ENCODE measurements at places on chromosomes 2 and 18.

GRCh38 chr18:37425222-37425621, 140.4 kb downstream of the CELF4 start:
- DNase-seq = no peak

DNA sequence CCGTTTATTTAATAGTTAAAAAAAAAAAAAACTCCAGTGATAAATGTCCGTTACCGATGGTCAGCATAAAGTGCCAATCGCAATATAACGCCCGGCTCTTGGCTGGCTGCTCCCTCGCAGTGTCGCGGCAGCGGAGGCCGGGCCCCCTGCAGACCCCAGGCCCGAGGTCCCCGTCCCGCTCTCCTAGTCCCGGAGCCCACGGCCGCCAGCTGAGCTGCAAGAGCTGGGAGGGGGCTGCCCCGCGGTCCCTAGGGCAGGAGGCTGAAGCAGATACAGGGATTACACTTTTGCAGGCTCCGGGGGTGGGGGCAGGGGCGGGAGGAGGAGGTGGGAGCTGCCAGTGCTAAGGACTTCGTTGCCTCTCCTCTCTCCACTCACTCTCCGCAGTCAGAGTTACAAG, 6.9 kb downstream of the OSR1 start:
- DNase-seq = no peak

DNA sequence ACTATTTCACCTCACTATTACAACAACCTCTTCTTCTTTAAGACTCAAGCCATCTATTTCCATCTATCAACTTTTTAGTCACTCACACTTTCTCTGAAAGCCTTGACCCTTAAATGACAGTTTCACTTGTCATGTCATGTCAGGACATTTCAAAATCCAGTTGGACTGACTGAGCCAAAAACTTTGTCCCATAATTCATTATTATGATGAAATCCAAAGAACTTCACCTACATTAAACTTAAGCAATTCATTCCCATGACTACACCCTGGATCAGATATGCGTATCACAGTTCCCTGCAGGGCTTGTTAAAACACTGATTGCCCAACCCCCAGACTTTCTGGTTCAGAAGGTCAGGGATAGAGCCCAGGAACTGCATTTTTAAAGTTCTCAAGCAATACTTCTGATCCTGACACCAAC, 26.5 kb downstream of the LDAH start:
- no peak for DNase-seq

GRCh38 chr2:107634172-107634571, 192.5 kb upstream of the RGPD4 start:
- no peak for DNase-seq

GRCh38 chr2:30984148-30984547, 154.1 kb downstream of the GALNT14 start:
- no peak for DNase-seq

- DNase-seq = no peak
These were observed 38.4 kb upstream of the ZSWIM2 start for GRCh38 chr2:186887107-186888090.

DNA sequence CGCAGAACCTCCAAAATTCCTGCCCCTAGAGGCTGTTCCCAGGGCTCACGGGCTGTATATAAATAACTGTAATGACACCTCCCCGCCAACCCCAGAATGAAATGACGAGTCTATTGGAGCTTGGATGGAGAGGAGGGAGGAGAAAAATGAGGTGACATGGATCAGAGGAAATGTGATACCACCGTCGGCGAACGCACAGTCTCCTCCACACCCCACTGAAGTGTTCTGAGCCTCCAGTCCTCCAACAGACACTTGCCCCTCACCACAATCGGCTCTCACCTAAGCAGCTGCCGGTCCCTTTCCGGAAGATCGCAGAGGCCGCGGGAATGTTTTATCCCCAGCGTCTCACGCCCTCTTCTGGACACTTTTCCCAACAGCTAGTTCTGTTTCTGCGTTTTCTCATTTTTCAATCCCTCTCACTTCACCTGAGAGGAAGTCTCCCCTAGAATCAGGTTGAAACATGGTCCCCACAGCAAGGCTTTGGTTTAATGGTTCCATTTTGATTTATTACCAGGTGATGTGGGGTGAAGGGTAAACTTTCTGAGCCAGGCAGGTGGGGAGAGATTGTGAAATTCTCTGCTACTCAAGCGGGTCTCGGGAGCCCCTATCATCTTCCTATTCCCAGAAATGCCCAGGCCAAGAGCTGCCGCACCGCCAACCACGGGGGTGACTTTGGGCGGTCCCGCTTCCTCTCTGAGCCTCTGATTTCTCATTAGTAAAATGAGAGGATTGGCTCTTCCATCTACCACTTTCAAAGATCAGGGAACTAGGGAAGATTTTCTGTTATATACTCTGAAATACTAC, 9.1 kb upstream of the MYO5B start:
- no peak for DNase-seq

GRCh38 chr2:204177977-204178522, 241.5 kb downstream of the ICOS start:
- peak; percentile 32 for DNase-seq

DNA sequence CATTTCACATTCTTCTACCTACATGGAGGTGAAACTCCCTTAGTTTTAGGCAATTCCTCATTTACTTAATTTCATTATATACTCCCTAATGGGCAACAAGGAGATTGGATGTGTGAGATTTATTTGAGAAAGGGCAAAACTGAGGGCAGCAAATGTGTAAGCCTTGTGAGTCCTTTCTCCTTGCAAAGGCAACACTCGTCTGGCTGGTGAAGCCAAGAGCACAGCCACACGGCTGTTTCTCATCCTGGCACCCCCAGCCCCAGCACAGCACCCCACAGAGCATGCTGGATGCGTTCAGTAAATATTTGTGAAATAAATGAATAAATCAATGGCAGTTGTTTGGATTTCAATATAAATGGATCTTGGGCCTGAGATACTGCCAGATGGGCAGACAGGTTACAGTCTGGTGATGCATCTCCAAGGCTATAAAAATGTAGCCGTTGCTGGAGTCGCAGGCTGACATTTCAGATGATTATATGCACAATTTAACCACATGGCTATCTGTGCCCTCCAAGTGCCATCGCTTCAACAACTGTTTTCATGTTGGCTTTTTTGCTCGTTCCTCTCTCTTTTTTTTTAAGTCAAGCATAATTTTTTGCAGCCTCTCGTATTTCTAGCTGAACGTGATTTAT, 154.1 kb upstream of the REV1 start:
- no peak for DNase-seq

- no peak for DNase-seq
These were observed 26.6 kb downstream of the CD28 start for GRCh38 chr2:203732953-203733510.

DNA sequence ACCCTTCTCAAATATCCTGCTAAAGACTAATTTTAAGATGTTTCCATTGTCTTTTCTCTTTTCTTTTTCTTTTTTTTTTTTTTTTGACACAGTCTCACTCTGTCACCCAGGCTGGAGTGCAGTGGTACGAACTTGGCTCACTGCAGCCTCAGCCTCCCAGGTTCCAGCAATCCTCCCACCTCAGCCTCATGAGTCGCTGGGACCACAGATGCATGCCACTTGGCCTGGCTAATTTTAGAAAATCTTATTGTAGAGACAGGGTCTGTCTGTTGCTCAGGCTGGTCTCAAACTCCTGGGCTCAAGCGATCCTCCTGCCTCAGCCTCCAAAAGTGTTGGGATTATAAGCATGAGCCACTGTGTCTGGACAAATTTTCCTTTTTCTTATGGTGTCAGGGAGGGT, 167.5 kb downstream of the MCFD2 start:
- no peak for DNase-seq

GRCh38 chr2:54644236-54644635, 79.2 kb upstream of the EML6 start:
- DNase-seq = no peak

DNA sequence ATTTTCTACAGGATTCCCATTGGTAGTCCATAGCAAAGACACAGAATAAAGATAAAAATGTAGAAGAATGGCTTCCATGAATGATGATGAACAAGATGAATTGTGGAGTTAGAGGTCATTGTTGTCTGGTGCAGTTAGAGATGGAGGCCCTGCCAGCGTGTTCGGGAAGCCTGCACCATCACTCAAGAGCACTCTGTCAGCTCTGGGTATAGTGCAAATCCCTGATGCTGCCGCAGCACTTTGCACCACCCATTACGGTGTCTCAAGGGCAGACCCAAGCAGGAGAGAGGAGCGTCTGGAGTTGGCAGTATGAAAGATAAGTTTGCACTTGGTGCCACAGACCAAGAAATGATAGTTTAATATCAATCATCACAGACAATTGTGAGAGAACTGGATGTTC, 181.6 kb upstream of the CHST9 start:
- DNase-seq = no peak

DNA sequence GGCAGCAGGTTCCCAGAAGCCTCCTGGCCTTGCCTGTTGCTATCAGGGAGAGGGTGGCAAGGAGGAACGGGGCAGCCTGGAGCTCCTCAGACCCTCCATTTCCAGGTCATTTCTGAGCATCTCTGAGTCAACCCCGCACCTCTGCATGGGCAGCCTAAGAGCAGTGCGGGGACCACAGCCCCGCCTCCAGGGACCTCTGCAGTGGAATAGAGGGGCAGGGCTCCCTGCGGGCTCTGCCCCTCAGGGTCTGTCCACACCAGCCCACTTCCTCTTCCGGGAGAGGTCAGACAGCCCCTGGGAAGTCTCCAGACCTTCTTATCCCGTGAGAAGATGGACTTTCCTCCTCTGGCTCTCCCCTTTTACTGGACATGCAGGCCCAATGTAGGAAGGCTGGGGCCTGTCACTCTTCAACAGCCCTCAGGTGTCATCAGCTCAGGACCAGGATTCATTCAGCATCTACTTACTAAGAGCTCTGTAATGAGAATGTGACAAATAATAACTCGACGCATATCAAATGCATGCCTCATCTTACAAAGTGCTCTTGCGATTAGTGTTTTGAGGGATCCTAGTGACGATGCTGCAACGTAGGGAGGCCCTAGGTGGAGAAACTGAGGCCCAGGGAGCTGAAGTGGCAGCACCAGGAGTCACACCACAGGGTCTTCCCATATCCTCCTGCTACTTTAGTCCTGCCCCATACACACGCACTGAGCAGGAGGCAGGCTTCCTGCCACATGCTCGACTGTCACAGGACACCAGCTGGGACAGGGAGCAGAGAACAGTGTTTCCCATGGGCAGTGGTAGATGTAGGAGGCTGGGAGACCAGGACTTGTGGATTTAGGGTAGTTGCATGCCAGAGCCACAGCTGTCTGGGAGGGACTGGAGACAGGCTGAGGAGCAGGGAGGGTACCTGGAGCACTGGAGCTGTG, 28.0 kb downstream of the SH2D6 start:
- DNase-seq = no peak

GRCh38 chr2:14492920-14493503, 139.5 kb upstream of the LRATD1 start:
- no peak for DNase-seq

- DNase-seq = peak; percentile 81
These were observed 43.7 kb upstream of the NAT8 start for GRCh38 chr2:73685764-73686438.

DNA sequence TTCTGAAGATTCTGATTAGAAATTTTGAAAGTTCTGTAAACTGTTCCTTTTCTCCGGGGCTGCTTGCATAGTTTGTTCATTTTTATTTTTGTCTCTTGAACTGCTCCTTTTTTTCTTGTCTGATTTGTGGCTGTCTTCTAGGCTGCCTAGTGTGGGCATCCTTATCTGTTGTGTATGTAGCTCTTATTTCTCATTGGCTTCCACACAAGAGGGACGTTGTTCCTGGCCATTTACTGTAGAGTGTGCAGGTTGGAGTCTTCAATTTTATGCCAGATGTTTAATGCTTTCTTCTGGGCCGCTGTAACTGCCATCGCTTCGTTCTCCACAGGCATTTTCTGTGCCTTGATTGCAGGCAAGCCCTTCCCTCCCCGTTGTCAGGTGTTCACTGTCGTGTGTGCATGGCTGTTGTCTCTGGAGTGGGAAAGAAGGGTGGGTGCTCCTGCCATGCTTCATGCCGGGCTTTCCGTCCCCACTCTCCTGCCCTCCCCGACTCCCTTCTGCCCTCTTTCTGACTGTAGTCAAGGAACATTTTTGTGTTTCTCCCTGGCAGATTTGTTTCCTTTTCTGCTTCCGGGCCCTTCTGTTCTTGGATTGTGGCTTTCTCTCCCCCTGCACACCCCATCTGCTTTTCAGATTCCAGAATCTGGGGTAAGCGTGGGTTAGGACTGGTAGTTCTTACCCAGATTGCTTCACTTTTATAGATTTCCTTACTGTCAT, 15.5 kb downstream of the CEP192 start:
- DNase-seq = no peak

GRCh38 chr2:598058-598802, 79.0 kb downstream of the TMEM18 start:
- no peak for DNase-seq

- no peak for DNase-seq
These were observed 131.1 kb downstream of the AFF3 start for GRCh38 chr2:100011272-100011731.

DNA sequence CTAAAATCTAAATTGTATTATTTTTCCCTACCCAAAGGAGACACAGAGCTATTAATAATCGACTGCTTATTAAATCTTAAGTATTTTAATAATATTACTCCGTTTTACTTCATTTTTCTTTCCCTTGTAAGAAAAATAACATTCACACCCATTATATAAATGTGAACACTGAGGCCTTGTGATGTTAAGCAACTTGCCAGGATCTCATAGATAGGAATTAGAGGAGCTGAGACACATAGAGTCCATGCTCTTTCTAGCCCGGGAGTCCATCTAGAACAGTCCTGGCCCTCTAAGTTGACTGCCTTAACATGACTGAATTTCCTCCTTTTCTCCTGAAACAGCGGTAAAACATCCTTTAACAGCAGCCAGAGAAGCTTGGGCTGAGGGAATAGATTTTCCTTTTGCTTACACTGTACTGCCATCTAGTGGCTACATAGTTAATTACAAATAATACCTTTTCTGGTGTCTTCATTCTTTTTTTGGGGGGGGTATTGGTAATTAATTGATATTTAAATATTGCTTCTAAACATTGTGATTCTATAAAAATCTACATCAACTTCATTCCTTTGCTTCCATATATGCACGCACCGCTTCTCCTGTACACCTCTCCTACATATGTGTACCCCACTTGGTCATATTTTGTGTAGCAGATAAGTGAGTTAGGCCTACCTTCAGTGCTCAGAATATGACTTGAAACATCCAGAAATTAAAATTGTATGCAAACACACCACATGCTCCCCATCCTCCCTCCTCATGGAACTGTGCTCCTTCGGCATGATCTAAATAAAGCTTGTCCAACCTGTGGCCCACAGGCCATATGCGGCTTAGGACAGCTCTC, 125.8 kb upstream of the HNMT start:
- no peak for DNase-seq

Measured in Peyer's patch (tissue), 4 donors.